ENCODE measurements at places on chromosomes 12 and 14. TPM values are rescaled to one million over a fixed set of nuclear protein-coding genes. Genes with fewer than 3 reads are reported as not detected.

- no peaks in the 10 kb centered on the region for H3K27me3 ChIP-seq
- peaks cover 24% of the 10 kb centered on the region for H3K36me3 ChIP-seq
- peaks cover 5% of the 10 kb centered on the region for H3K4me1 ChIP-seq
- H3K4me3 ChIP-seq, result peak within 1 kb of the TSS; percentile 69
- DNase-seq, result peak; percentile 97
Measured at GRCh38 chr12:2794736-2795289, at the start of gene FKBP4. Gene FKBP4 (plus strand): TSS chr12:2794970. CDS start chr12:2795140, 170 bp downstream.

- H3K27ac ChIP-seq, result no peak overlapping the region
- no peaks in the 10 kb centered on the region for H3K4me1 ChIP-seq
- no peaks in the 10 kb centered on the region for H3K36me3 ChIP-seq
- no peak for DNase-seq
- no peaks in the 10 kb centered on the region for H3K27me3 ChIP-seq
Measured at GRCh38 chr12:108896336-108896735, 16.4 kb downstream of the DAO start.

GRCh38 chr12:106079148-106079738 lies 59.5 kb downstream of the NUAK1 start:
- no peak overlapping the region for H3K4me3 ChIP-seq
- no peaks in the 10 kb centered on the region for H3K36me3 ChIP-seq
- no peak overlapping the region for H3K27ac ChIP-seq
- no peaks in the 10 kb centered on the region for H3K27me3 ChIP-seq
- DNase-seq, result no peak

- H3K36me3 ChIP-seq, result no peaks in the 10 kb centered on the region
- H3K27ac ChIP-seq, result peak overlapping the region; percentile 57
- no peak overlapping the region for H3K4me3 ChIP-seq
- no peak for DNase-seq
Measured at GRCh38 chr14:22553445-22553844, 35.6 kb downstream of the DAD1 start.

Gene ACOT2
- total RNA-seq, result 76.9 TPM

Gene PLEKHG7
- total RNA-seq, result 19.0 TPM

- H3K27ac ChIP-seq, result no peak overlapping the region
- H3K36me3 ChIP-seq, result peaks cover 27% of the 10 kb centered on the region
- H3K4me1 ChIP-seq, result peaks cover 3% of the 10 kb centered on the region
- no peaks in the 10 kb centered on the region for H3K27me3 ChIP-seq
Measured at GRCh38 chr14:92579244-92579936, 65.8 kb downstream of the RIN3 start.

Gene NR1H4
- total RNA-seq, result 75.1 TPM

- no peak overlapping the region for H3K27ac ChIP-seq
- no peak for DNase-seq
- no peaks in the 10 kb centered on the region for H3K4me1 ChIP-seq
Measured at GRCh38 chr12:95898081-95898480, 39.3 kb downstream of the SNRPF start.

GRCh38 chr14:100159865-100160533 lies 554 bp upstream of the DEGS2 start:
- DNase-seq, result no peak
- no peaks in the 10 kb centered on the region for H3K4me1 ChIP-seq
- H3K4me3 ChIP-seq, result peak overlapping the region; percentile 57
- H3K27ac ChIP-seq, result peak overlapping the region; percentile 84

Gene TPH2
- total RNA-seq, result not detected

DNA sequence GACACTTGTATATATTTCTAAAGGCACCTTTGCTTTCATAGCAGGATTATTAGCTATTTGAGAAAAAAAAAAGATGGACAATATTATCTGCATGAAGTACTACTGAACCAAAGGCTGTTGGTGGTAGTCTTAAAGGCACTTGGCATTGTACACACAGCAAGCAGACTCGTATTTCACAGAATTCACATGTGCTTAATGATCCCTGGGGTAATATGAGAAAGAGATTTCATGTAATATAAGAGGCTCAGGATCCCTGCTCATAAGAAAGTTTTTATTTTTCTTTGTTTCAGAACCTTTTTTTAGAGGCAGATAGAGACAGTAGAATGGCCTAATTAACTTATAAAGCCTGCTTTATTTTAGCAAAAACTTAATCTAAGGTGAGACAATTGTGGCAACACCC lies 59.5 kb downstream of the SYNE2 start:
- no peaks in the 10 kb centered on the region for H3K36me3 ChIP-seq
- no peak overlapping the region for H3K27ac ChIP-seq
- no peaks in the 10 kb centered on the region for H3K27me3 ChIP-seq
- no peaks in the 10 kb centered on the region for H3K4me1 ChIP-seq

DNA sequence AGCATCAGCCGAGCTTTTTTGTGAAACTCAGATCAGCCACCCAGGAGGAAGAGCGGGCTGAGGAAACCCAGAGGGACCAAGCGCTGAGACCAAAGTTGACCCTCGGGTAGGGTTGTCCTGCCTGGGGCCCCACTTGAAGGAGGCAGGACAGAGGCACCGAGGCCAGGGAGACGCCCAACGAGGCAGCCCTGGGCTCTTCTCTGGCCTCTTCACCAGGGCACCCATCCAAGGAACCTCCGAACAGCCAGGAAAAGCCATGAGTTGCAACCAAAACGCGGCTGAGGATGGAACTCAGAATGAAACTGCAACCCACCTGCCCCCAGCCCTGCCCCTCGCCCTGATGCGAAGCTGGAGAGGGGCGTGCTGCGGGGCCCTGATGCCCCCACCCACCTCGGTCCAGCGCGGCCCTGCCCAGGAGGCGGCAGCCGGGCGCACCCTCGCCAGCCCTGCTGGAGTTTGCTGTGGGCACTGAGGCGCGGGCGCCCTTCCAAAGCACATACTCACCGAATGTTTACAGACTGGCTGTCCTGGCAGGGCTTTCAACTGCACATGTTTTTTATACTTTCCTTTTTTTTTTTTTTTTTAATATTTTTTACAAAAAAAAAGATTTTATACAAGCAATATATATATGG lies 41.9 kb downstream of the JDP2 start:
- H3K4me3 ChIP-seq, result no peak overlapping the region
- no peaks in the 10 kb centered on the region for H3K4me1 ChIP-seq
- no peak overlapping the region for H3K27ac ChIP-seq
- no peak for DNase-seq
- H3K27me3 ChIP-seq, result no peaks in the 10 kb centered on the region

- H3K4me3 ChIP-seq, result peak overlapping the region; percentile 98
- H3K27ac ChIP-seq, result peak overlapping the region; percentile 83
- no peaks in the 10 kb centered on the region for H3K36me3 ChIP-seq
- H3K27me3 ChIP-seq, result no peaks in the 10 kb centered on the region
- H3K4me1 ChIP-seq, result peaks cover 15% of the 10 kb centered on the region
Measured at GRCh38 chr14:102516531-102517391, 7.2 kb upstream of the ANKRD9 start.

GRCh38 chr12:6266971-6267721 lies 43.3 kb upstream of the PLEKHG6 start:
- H3K36me3 ChIP-seq, result no peaks in the 10 kb centered on the region
- no peaks in the 10 kb centered on the region for H3K4me1 ChIP-seq
- DNase-seq, result no peak
- H3K27me3 ChIP-seq, result no peaks in the 10 kb centered on the region
- no peak overlapping the region for H3K4me3 ChIP-seq
- no peak overlapping the region for H3K27ac ChIP-seq

DNA sequence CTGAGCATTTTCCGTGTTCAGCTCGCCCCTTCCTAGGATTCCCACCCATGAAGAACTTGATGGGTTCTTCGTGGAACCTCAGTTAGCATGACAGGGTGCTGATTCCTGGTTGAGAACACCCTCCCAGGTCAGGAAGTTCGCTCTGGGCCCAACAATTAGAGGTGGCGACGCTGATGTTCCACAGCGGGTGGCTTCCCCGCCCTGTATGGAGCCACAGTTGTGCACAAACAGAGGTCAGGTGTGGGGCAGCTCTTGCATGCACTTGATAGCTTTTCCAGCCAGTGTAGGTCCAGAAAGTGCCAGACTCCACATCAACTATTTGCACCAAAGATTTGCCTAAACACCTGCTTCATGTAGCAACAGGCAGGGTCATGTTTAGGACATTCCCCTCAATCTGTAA lies 788.2 kb downstream of the MED13L start:
- H3K4me3 ChIP-seq, result no peak overlapping the region
- H3K36me3 ChIP-seq, result no peaks in the 10 kb centered on the region
- H3K27me3 ChIP-seq, result no peaks in the 10 kb centered on the region
- no peak for DNase-seq

Gene SLC4A8
- 4.2 TPM for total RNA-seq

Gene HNRNPA1
- 243 TPM for total RNA-seq

- H3K27me3 ChIP-seq, result no peaks in the 10 kb centered on the region
Measured at GRCh38 chr12:127278351-127278750, 988.6 kb upstream of the TMEM132C start.

Gene BEST3
- total RNA-seq, result 0.35 TPM

GRCh38 chr12:570435-570920 lies 92.8 kb downstream of the NINJ2 start:
- no peaks in the 10 kb centered on the region for H3K36me3 ChIP-seq
- peak overlapping the region; percentile 77 for H3K27ac ChIP-seq
- peak overlapping the region; percentile 65 for H3K4me3 ChIP-seq
- no peaks in the 10 kb centered on the region for H3K4me1 ChIP-seq

DNA sequence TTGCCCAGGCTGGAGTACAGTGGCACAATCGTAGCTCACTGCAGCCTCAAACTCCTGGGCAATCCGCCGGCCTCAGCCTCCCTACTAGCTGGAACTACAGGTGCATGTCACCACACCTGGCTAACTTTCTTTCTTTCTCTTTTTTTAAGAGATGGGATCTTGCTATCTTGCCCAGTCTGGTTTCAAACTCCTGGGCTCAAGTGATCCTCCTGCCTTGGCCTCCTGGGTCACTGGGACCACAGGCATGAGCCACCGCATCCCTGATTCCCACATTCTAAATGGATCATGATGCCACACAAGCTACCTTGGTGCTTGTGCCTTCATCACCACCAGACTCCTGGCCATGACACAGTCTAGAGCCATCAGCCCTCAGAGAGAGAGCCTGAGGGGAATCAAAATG lies 43.8 kb downstream of the PRKAB1 start:
- no peak overlapping the region for H3K4me3 ChIP-seq
- H3K4me1 ChIP-seq, result no peaks in the 10 kb centered on the region

DNA sequence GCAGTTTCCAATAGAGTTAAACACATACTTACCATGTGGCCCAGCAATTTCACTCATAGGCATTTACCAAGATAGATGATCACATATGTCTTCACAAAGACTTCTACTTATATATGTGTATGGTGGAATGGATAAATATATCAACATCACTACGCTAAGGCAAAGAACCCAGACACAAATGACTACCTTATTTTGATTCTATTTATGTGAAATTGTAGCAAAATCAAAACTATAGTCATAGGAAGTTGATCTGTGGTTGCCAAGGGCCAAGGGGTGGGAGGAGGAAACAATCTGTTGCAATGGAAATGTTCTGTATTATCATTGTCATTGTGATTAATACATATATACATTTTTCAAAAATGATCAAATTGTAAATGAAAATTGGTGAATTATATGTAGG lies 47.7 kb upstream of the ANP32D start:
- no peak for DNase-seq
- no peak overlapping the region for H3K4me3 ChIP-seq
- no peaks in the 10 kb centered on the region for H3K27me3 ChIP-seq
- no peaks in the 10 kb centered on the region for H3K36me3 ChIP-seq
- no peak overlapping the region for H3K27ac ChIP-seq

- DNase-seq, result no peak
- no peaks in the 10 kb centered on the region for H3K36me3 ChIP-seq
- no peaks in the 10 kb centered on the region for H3K4me1 ChIP-seq
- H3K27ac ChIP-seq, result no peak overlapping the region
- no peak overlapping the region for H3K4me3 ChIP-seq
Measured at GRCh38 chr12:119780786-119781434, 96.2 kb downstream of the CIT start.

DNA sequence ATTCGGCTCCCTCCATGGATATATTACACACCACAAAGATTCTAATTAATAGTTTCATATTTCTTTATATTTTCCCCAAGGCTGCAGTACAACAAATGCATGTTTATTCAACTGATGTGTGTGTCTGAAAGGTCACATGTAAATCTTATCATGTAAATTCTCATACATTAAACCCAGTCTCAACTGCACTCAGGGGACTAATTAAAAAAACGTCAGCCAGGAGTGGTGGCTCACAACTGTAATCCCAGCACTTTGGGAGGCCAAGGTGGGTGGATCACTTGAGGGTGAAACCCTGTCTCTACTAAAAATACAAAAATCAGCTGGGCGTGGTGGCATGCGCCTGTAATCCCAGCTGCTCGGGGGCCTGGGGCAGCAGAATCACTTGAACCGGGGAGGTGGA lies 67.8 kb downstream of the MAP3K9 start:
- no peaks in the 10 kb centered on the region for H3K27me3 ChIP-seq
- no peaks in the 10 kb centered on the region for H3K4me1 ChIP-seq
- no peak overlapping the region for H3K4me3 ChIP-seq
- no peaks in the 10 kb centered on the region for H3K36me3 ChIP-seq

GRCh38 chr14:29601616-29602015 lies 326.0 kb downstream of the PRKD1 start:
- no peak for DNase-seq
- no peaks in the 10 kb centered on the region for H3K4me1 ChIP-seq
- H3K27ac ChIP-seq, result no peak overlapping the region
- H3K4me3 ChIP-seq, result no peak overlapping the region

GRCh38 chr12:51329742-51330141 lies 5.8 kb upstream of the BIN2 start:
- H3K4me3 ChIP-seq, result no peak overlapping the region
- H3K27me3 ChIP-seq, result no peaks in the 10 kb centered on the region
- H3K4me1 ChIP-seq, result peaks cover 8% of the 10 kb centered on the region
- no peak for DNase-seq

Gene NOVA1
- 8.0 TPM for total RNA-seq

DNA sequence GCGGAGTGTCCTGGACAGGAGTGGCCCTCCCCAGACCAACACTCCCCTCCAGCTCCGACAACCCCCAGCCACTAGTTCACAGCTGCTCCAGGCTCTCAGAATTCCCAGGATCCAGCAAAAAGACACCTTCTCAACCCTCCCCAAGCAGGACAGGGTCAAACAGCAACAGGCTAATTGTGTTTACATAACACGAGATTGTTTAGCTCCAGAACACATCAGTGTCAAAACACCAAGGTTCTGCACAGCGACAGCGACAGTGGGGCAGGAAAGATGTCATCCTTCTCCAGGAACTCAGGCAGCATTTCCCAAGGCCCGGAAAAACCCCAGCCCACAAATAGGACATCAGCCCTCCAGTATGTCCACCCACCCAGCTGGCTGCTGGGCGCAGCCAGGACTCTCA lies 16.5 kb downstream of the ITPK1 start:
- H3K27me3 ChIP-seq, result no peaks in the 10 kb centered on the region
- H3K4me1 ChIP-seq, result peaks cover 4% of the 10 kb centered on the region
- H3K27ac ChIP-seq, result no peak overlapping the region
- H3K36me3 ChIP-seq, result no peaks in the 10 kb centered on the region
- no peak for DNase-seq
- H3K4me3 ChIP-seq, result no peak overlapping the region

DNA sequence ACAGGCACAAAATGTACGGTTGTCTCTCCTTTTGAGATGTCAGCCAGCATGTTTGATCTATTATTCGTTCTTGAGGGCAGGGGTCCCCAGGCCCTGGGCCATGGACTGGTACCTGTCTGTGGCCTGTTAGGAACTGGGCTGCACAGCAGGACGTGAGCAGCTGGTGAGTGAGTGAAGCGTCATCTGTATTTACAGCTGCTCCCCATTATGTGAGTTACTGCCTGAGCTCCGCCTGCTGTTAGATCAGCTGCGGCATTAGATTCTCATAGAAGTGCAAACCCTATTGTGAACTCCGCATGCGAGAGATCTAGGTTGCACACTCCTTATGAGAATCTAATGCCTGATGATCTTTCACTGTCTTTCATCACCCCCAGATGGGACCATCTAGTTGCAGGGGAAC lies 41.4 kb upstream of the SCN8A start:
- H3K4me3 ChIP-seq, result no peak overlapping the region
- DNase-seq, result no peak
- H3K27me3 ChIP-seq, result no peaks in the 10 kb centered on the region
- no peaks in the 10 kb centered on the region for H3K4me1 ChIP-seq
- no peaks in the 10 kb centered on the region for H3K36me3 ChIP-seq

Gene KRT6C
- total RNA-seq, result 0.67 TPM

Measured in Peyer's patch (tissue), 4 donors.